ENCODE measurements at places on chromosomes 2 and 18.

- DNase-seq, result no peak
Measured at GRCh38 chr2:38835990-38836389, 39.7 kb downstream of the DHX57 start.

- no peak for DNase-seq
Measured at GRCh38 chr18:38221476-38222100, 656.0 kb upstream of the CELF4 start.

DNA sequence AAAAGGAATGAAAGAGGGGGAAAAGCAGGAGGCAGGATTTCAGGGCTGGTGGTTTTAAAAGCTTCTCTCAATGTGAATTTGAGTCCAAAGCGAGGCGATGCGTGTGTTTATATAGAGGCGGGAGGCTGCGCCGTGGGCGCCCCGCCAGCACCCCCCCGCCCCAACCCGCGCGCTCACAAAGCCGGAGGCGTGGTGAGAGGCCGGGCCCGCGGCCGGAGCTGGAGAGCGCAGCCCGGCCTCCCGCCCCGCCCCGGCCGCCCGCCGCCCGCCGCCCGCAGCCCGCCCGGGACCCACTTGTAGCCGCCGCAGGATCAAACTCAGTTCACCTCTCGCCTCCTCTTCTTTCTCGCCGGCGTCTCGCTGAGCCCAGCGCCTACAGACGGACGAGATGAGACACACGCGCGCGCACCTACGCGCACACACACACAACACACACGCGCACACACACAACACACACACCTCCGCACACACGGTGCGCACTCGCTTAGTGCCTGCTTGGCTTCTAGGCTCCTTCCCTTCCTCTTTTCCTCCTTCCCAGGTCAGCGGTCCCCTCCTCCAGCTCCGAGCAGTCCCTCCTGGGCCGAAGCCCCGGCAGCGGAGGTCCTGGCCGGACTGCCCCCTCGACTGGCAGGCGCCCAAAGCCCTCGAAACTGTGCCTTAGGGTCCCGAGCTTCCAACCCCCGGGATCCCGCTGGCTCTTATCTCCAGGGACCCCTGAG lies 1.3 kb upstream of the CYP26B1 start:
- no peak for DNase-seq

DNA sequence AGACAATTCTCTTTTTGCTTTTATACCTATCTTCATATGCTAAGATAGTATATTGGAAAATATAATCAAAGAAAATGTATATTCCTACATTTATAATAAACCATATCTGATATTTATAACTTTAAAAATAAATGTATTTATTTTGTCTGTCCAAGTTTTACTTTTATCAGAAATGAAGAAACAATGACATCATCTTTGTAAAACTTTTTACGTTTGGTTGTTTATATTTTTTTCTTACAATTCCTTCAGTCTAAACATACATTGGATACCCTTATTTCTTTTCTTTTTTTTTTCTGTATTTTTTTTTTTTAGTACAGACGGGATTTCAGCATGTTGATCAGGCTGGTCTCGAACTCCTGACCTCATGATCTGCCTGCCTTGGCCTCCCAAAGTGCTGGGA lies 1577.0 kb upstream of the SLC39A10 start:
- DNase-seq, result no peak

GRCh38 chr2:48347712-48348111 lies 182.2 kb upstream of the STON1 start:
- DNase-seq, result no peak

DNA sequence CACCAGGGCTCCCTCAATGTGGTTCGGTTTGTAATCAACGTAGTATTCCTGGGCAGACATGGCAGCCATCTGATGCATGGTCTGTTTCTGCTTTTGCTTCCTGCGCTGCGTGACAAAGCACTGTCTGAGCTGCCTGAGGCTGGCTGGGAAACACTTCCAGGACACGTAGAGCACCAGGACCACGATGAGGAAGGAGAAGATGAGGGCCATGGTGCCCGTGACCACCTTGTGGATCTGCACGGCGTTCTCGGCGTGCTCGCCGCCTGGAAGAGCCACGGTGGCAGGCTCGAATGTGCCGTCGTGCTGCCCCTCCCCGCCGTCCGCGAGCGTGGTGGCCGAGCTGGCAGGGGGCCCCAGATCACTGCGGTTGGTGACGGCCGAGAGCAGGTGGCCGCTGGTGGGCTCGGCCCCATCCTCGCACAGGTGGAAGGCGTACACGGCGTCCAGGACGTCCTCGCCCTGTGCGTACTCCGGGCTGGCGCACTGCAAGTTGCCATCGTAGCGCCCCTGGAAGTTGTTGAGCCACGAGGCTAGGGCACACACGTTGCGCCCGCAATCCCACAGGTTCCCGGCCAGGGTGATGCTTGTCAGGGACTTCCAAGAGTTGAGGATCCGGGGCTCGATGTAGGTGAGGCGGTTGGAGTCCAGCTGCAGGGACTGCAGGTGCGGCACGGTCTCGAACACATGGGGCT lies 2.1 kb downstream of the LRRTM1 start:
- no peak for DNase-seq

- DNase-seq, result no peak
Measured at GRCh38 chr18:13578400-13578799, 148.0 kb downstream of the FAM210A start.

GRCh38 chr2:143144813-143145455 lies 15.7 kb downstream of the ARHGAP15 start:
- no peak for DNase-seq

DNA sequence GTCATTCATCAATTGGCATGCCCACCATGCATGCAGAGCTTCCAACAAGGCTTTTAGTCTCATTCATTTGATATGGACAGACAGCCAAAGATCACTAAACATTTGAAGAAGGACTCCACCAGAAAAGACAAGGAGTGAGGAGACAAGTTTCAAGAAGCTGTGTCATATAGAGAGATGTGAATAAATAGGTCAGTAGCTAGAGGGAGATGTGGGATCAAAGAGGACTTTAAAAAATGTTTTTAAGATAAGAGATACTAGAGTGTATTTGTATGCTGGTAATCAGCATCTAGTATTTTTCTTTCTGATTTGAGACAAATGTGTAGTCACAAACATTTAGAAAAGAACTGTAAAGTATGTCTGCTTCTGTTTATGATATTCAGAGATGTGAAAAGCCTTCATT lies 48.5 kb downstream of the ANTXR1 start:
- no peak for DNase-seq

- DNase-seq, result no peak
Measured at GRCh38 chr18:62282188-62282629, 42.9 kb upstream of the TNFRSF11A start.

- no peak for DNase-seq
Measured at GRCh38 chr2:128370468-128371247, 52.0 kb upstream of the HS6ST1 start.

- no peak for DNase-seq
Measured at GRCh38 chr2:54660752-54661151, 62.7 kb upstream of the EML6 start.

- DNase-seq, result no peak
Measured at GRCh38 chr2:112962308-112963175, 15.3 kb upstream of the IL36G start.

All from DMS 273 treated with DMSO at 0.1 percent for 48 hours (cell line).